Memory B cell (primary cell): ENCODE measurements at places on chromosomes 1 and 21.

DNA sequence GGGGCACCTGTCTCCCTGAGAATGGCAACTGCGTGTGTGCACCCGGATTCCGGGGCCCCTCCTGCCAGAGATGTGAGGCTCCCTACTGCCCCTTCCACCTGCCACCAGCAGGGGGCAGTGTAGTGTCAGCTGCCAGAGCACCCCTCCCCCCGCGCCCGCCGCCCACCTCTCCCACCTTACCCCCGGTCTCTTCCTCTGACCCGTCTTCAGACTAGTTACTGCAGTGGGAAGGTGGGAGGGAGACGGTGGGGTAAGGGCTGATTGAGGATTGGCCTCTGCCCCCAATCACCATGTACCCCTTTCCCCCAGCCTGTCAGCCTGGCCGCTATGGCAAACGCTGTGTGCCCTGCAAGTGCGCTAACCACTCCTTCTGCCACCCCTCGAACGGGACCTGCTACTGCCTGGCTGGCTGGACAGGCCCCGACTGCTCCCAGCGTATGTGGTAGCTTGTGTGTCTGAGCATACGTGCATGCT, 10.1 kb upstream of the LRRC71 start:
- DNase-seq = peak; percentile 30
- H3K4me1 ChIP-seq = peaks cover 8% of the 10 kb centered on the region
- no peak overlapping the region for H3K27ac ChIP-seq
- H3K4me3 ChIP-seq = no peak overlapping the region
- H3K36me3 ChIP-seq = no peaks in the 10 kb centered on the region

GRCh38 chr1:59604191-59604590, 210.6 kb upstream of the HOOK1 start:
- H3K4me1 ChIP-seq = no peaks in the 10 kb centered on the region
- DNase-seq = no peak
- H3K27me3 ChIP-seq = no peaks in the 10 kb centered on the region
- no peak overlapping the region for H3K4me3 ChIP-seq
- no peak overlapping the region for H3K27ac ChIP-seq
- peaks cover 26% of the 10 kb centered on the region for H3K36me3 ChIP-seq

DNA sequence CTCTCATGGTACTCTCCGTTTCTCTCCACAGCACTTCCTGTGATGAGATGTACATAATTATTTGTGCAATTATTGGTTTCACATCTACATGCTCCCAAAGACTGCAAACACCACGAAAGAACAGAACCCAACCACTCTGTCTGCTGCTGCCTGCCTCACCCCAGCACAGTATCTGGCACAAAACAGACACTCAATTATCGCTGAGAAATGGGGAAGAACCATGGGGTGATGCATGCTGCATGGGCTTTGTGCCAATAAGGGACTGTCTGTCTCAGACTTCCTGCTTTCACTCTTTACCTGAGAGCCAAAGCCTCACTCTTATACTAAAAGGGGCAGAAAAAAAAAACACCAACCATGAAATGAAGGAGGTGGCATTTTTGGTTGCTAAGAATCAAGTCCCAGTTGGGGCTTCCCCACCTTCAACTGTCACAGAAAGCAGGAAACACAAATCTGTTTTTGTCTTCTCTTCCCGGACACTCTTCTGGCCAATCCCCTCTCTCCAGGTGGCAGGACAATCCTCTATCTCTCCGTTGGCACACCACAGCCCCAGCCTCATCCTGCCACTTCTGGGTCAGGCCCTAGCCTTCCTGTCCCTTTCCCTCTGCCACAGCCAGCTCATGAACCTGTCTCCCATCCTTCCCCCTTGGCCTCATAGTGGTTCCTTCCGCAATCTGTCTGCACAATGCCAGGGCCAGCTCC, 82.0 kb downstream of the TGFBR3 start:
- no peaks in the 10 kb centered on the region for H3K36me3 ChIP-seq
- H3K27ac ChIP-seq = peak overlapping the region; percentile 65
- peak overlapping the region; percentile 27 for H3K4me3 ChIP-seq

DNA sequence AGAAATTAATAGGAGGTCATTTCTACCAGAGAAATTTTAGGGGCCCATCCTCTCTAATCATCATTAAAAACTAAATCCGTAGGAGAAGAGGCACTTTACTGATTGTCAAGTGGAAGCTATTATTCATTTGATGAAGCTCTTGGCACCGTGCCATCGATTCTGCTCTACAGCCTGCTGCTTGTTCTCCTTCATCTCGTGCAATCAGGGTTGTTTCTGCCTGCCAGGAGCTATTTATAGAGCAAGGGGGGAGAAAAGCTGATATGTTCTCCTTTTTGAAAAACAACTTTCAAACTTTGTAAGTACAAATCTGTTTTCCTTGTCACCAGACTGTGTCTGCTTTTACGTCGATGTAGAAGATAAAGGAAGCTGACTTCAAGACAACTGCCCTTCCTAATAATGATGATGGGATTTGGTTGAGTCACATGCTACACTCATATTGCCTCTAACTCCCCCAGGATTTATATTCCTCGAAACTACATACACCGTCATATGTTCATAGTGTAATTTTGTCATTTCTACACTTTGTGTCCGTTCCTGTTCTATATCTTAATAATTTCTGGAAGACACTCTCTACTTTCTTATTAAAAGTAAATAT, 169.6 kb upstream of the LHX8 start:
- H3K36me3 ChIP-seq = no peaks in the 10 kb centered on the region
- no peak overlapping the region for H3K4me3 ChIP-seq
- no peak for DNase-seq

GRCh38 chr1:25246600-25247023, 642 bp downstream of the RSRP1 start:
- peak; percentile 25 for DNase-seq
- H3K4me1 ChIP-seq = peaks cover 16% of the 10 kb centered on the region
- no peaks in the 10 kb centered on the region for H3K27me3 ChIP-seq
- H3K36me3 ChIP-seq = peaks cover 16% of the 10 kb centered on the region
- H3K4me3 ChIP-seq = peak overlapping the region; percentile 97
- peak overlapping the region; percentile 100 for H3K27ac ChIP-seq

GRCh38 chr1:117618450-117619122, 12.7 kb downstream of the TENT5C start:
- H3K4me3 ChIP-seq = no peak overlapping the region
- peaks cover 68% of the 10 kb centered on the region for H3K4me1 ChIP-seq
- no peak for DNase-seq
- no peaks in the 10 kb centered on the region for H3K27me3 ChIP-seq
- H3K36me3 ChIP-seq = peaks cover 33% of the 10 kb centered on the region

DNA sequence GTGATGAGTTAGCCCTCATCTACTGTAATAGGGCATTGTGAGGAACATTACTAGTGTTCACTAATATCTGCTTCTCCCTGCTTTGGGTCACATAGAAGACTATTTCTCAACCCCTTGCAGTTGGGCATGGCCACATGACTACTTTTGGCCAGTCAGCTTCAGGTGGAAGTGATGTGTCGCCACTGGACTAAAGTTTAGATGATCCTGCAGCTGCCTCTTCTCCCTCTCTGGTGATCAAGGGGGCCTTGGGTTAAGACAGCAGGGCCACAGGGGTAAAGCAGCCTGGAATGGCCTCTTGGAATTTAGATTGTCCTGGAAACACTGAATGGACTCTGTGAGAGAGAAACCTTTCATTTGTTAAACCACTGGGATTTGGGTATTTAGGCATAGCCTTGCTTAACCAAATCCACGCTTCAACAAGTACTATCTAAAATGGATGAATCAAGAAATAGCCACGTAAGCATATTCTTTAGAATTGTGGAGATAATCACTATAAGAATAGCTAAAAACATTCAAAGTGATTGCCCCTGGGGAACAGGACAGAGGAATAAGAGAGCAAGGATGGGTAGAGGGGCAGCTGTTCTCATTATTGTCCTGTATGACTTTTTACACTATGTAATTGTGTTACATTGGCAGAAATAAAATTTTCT, 41.2 kb downstream of the OPRD1 start:
- no peak overlapping the region for H3K27ac ChIP-seq
- H3K4me1 ChIP-seq = no peaks in the 10 kb centered on the region
- no peak overlapping the region for H3K4me3 ChIP-seq

- H3K4me3 ChIP-seq = no peak overlapping the region
- peaks cover 12% of the 10 kb centered on the region for H3K36me3 ChIP-seq
- DNase-seq = no peak
- H3K27me3 ChIP-seq = no peaks in the 10 kb centered on the region
- H3K27ac ChIP-seq = peak overlapping the region; percentile 60
These were observed 18.5 kb upstream of the ATP13A2 start for GRCh38 chr1:17030206-17030605.

DNA sequence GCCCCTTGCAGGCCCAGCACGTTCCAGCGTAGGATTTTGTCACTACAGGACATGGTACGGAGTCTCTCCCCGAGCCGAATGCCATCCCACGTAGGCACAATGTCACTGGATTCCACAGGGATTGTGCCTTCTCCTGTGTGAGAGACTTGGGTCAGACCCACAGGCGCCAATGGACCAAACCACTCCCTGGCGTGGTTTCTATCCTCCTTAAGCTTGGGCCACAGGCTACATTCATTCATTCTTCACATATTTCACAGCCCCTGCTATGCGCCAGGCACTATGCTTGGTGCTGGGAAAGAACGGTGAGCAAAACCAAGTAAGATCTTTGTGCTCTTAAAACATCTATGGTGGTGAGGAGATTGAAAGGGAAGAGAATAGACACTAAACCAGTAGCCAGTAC, 18.7 kb downstream of the CHRNB2 start:
- no peak overlapping the region for H3K4me3 ChIP-seq
- H3K27ac ChIP-seq = peak overlapping the region; percentile 67
- peaks cover 52% of the 10 kb centered on the region for H3K36me3 ChIP-seq
- no peaks in the 10 kb centered on the region for H3K27me3 ChIP-seq

GRCh38 chr1:234588386-234588785, 21.6 kb downstream of the IRF2BP2 start:
- no peak for DNase-seq
- H3K27me3 ChIP-seq = peaks cover 6% of the 10 kb centered on the region
- no peak overlapping the region for H3K4me3 ChIP-seq

DNA sequence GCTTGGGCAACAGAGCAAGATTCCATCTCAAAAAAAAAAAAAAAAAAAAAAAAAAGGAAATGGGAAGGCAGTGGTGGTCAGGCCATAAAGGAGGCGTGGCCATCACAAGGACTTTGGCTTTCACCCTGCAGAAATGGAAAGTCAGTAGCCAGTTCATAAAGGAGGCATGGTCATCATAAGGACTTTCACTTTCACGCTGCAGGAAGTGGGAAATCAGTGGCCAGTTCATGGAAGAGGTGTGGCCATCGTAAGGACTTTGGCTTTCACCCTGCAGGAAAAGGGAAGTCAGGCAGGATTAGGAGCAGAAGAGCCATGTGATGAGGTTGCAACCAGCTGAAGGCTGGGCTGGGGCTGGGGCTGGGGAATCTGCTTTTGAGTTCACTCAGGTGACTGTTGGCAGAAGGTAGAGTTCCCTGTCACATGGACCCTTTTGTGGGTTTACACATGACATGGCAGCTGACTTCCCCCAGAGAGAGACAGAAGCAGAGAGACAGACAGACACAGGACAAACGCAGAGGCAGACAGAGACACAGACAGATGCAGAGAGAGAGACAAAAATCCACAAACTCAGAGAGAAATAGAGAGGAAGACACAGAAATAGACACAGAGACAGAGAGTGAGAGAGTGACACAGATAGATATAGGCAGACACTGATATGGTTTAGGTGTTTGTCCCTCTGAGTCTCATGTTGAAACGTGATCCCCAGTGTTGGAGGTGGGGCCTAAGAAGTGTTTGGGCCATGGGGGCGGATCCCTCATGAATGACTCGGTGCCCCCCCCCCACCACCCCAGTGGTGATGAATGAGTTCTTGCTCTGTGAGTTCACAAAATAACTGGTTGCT, 263.9 kb upstream of the KAZN start:
- H3K4me1 ChIP-seq = no peaks in the 10 kb centered on the region
- no peak for DNase-seq
- peaks cover 3% of the 10 kb centered on the region for H3K27me3 ChIP-seq
- H3K36me3 ChIP-seq = no peaks in the 10 kb centered on the region
- no peak overlapping the region for H3K4me3 ChIP-seq

DNA sequence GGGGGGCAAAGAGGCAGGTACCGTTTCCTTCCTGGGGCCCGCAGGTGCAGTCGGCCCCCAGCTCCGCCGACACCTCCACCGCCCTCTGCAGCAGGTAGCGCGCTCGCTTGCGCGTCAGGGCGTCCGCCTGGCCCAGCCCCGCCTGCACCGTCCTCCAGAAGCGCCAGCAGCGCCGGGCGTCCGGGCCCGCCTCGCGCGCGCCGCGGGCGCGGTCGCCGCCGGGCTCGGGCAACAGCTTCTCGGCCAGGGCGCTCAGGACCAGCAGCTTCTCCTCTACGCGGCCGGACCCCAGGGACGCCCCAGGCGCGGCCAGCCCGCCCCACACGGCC, 863 bp downstream of the TARBP1 start:
- peak overlapping the region; percentile 82 for H3K4me3 ChIP-seq
- H3K27me3 ChIP-seq = no peaks in the 10 kb centered on the region
- peak overlapping the region; percentile 79 for H3K27ac ChIP-seq

DNA sequence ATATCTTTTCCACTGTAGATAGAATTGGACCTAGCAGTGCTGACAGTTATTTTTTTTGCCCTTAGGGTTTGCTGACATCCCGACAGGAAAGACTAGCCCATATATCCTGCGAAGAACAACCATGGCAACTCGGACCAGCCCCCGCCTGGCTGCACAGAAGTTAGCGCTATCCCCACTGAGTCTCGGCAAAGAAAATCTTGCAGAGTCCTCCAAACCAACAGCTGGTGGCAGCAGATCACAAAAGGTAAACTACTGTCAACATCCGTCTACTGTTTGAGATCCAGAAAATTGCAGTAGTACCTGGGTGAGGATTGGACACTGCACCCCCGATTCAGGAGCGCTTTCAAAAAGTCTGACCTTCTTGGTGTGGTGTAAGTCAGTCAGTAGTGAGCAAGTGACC, 55.8 kb downstream of the CENPF start:
- no peaks in the 10 kb centered on the region for H3K4me1 ChIP-seq
- H3K27me3 ChIP-seq = no peaks in the 10 kb centered on the region
- peaks cover 3% of the 10 kb centered on the region for H3K36me3 ChIP-seq
- no peak overlapping the region for H3K27ac ChIP-seq
- no peak overlapping the region for H3K4me3 ChIP-seq

- H3K4me1 ChIP-seq = no peaks in the 10 kb centered on the region
- peaks cover 4% of the 10 kb centered on the region for H3K27me3 ChIP-seq
- no peaks in the 10 kb centered on the region for H3K36me3 ChIP-seq
- H3K27ac ChIP-seq = no peak overlapping the region
- no peak overlapping the region for H3K4me3 ChIP-seq
These were observed 131.4 kb upstream of the F3 start for GRCh38 chr1:94672934-94673333.

GRCh38 chr21:34596561-34597271, 18.2 kb downstream of the RCAN1 start:
- H3K36me3 ChIP-seq = peaks cover 3% of the 10 kb centered on the region
- DNase-seq = no peak
- no peak overlapping the region for H3K4me3 ChIP-seq
- H3K27ac ChIP-seq = no peak overlapping the region
- peaks cover 2% of the 10 kb centered on the region for H3K4me1 ChIP-seq
